Psoas muscle (tissue), 8 donors: ENCODE measurements at places on chromosomes 3 and 15. TPM values are rescaled to one million over a fixed set of nuclear protein-coding genes. Genes with fewer than 3 reads are reported as not detected.

DNA sequence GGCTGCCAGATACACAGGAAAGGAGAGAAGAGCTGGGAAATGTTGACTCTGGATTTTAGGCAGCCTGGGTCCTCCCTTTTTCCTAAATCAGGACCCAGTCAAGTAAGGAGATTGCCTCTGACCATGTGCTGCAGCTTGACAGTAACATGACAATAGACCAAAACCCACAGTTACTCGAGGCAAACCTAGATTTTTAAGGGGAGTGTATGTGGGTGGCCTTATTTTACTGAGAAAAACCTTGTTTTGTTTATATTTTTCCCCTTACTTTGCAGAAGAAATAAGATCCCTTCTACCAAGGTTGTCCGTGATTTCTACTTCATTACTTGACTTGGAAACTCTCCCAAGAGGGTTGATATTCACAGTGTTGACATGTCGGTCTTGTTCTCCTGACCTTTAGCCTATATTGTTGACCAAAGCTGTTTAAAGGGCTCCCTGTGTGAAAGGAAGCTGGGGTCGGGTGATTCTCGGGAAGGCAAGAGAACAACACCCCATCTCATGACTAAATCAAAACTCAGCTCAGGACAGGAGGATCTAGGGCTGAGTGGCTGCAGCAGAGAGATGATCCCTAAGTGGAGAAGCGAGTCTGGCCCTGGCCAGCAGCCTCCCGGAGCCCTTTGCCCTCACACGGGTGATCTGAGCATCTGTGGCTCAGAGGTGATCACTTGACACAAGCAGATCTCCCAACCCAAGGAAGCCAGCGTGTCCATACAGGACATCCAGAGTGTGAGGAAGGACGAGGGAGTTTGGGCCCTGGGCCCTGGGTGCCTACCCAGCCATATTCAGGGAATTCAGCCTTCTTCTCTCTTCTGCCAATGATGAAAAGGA, 31.0 kb upstream of the SLCO2A1 start:
- H3K36me3 ChIP-seq = no peaks in the 10 kb centered on the region
- no peaks in the 10 kb centered on the region for H3K27me3 ChIP-seq
- H3K4me3 ChIP-seq = no peak overlapping the region
- no peak for DNase-seq
- peaks cover 4% of the 10 kb centered on the region for H3K4me1 ChIP-seq

- peaks cover 75% of the 10 kb centered on the region for H3K36me3 ChIP-seq
- DNase-seq = no peak
- H3K4me1 ChIP-seq = no peaks in the 10 kb centered on the region
- H3K27ac ChIP-seq = no peak overlapping the region
- no peaks in the 10 kb centered on the region for H3K27me3 ChIP-seq
Measured at GRCh38 chr15:52379395-52380106, 83.9 kb upstream of the MYO5C start.

- no peaks in the 10 kb centered on the region for H3K4me1 ChIP-seq
- H3K27ac ChIP-seq = no peak overlapping the region
- H3K36me3 ChIP-seq = no peaks in the 10 kb centered on the region
- DNase-seq = no peak
- H3K4me3 ChIP-seq = no peak overlapping the region
- no peaks in the 10 kb centered on the region for H3K27me3 ChIP-seq
Measured at GRCh38 chr3:191254098-191254873, 55.2 kb downstream of the OSTN start.

The NIT2 gene
- total RNA-seq = 50.7 TPM

DNA sequence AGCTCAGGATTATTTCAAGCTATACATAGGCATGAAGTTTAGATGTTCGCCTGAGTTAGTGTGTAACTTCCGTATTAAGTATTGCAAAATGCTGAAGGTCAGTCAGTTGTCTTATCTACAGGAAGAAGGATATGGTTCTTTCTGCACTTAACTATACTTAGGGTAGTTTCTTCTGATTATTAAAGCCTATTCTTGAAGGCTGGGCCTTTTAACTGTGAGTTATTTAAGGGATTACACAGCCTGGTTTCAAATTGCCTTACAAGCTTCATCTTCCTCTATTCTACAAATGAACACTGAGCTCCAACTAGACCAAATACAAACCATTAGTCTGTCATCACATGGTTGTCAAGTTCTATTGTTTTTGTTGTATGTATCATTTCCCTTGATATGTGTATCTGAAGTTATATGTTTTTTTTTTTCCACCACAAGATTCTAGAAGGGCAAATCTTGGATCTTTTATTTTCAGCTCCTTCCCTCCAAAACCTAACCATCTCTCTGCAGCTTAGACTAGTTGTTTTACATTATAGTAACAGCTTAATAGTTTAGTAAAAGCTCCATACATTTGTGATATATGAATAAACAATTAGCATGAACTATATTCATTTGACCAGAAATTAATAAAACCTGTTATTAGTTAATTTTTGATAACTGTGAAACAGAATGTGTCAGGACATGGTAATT, 272.9 kb upstream of the KCNMB2 start:
- no peaks in the 10 kb centered on the region for H3K27me3 ChIP-seq
- no peak for DNase-seq
- no peaks in the 10 kb centered on the region for H3K4me1 ChIP-seq

The ANKUB1 gene
- total RNA-seq = not detected

DNA sequence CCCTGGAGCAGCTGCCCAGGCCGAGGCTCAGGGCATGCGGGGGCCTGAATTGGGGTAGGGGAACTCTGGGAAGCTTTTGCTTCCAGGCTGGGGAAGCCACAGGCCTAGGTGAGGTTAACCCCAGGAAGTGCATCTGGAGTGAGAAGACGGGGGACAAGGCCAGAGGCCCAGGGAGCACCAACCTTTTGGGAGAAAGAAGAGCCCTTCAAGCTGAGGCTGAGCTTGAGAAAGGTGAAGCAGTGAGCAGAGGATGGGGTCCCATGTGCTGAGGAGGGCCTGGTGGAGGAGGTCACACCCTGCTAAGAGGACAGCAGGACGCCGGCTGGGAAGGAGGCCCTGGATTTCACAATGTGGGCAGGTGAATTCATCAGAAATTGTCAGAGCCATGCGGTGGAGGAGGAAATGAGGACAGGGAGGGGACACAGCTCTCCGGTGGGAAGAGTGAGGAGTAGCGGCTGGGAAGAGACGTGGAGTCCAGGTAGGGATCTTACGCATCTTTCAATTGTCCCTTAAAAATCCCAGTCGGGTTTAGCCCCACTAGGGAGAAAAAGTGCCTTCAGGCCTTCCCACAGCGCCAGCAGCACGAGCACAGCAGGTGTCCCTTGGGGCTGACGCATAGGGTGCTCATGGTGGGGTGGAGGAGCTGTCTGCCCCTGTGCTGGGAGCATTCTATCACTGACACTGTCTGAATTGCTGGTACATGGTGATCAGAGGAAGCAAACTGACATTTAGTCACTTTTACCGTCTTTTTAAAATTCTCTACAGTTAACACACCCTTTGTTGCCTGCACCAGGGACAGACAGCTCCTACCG, 50.9 kb downstream of the HCN4 start:
- peaks cover under 1% of the 10 kb centered on the region for H3K27me3 ChIP-seq
- no peaks in the 10 kb centered on the region for H3K36me3 ChIP-seq
- DNase-seq = no peak
- H3K4me3 ChIP-seq = no peak overlapping the region
- no peak overlapping the region for H3K27ac ChIP-seq

- H3K36me3 ChIP-seq = no peaks in the 10 kb centered on the region
- peak overlapping the region; percentile 65 for H3K4me3 ChIP-seq
- peaks cover 37% of the 10 kb centered on the region for H3K4me1 ChIP-seq
- DNase-seq = no peak
- no peaks in the 10 kb centered on the region for H3K27me3 ChIP-seq
Measured at GRCh38 chr15:52020221-52021085, 1.4 kb downstream of the MAPK6 start.

DNA sequence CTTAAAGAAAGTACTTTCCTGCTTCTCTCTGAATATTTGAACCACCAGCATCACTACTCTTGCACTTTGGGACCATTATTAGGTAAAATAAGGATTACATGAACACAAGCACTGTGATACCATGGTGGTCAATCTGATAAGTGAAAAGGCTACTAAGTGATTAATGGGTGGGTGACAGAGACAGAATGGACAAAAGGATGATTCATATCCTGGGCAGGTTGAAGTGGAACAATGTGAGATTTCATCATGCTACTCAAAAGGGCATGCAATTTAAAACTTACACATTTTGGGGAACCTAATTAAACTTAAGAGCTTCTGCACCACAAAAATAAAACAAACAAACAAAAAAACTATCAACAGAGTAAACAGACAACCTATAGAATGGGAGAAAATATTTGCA, 172.0 kb upstream of the CD96 start:
- H3K27me3 ChIP-seq = no peaks in the 10 kb centered on the region
- no peaks in the 10 kb centered on the region for H3K4me1 ChIP-seq
- no peaks in the 10 kb centered on the region for H3K36me3 ChIP-seq

The MME gene
- total RNA-seq = 40.1 TPM

The GASK1A gene
- 2.7 TPM for total RNA-seq

DNA sequence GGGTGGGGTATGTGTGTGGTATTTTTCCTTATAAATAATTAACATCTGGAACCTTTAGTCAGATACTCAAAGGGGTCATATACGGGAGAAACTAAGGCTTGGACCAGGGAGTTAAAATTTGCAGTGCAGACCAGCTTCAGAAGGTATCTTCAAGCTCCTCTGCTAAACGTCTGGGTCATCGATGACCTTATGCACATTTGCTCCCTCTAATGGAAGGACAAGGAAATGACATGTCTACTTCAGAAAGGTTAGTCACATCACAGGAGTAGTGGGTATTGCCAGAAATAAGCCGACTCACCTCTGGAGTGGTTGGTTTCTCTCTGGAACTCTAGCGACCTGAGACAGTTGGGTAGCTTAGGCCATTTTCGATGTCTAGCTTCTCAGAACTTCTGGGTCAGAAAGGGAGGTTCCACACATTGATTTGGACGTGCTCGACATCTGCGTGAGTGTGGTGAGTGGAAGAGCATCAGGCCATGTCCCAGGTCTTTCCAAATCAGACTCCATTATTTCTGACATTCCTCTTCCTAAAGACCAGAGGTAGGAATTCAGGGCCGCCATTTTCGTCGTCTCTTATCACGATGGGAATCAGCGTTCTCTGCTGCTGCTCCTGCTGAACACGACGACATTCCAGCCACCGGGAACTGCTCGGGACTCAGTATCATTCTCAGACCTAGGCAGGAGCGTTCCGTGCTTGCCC, 31.8 kb upstream of the RASA2 start:
- H3K27me3 ChIP-seq = no peaks in the 10 kb centered on the region
- H3K36me3 ChIP-seq = no peaks in the 10 kb centered on the region
- H3K4me1 ChIP-seq = peaks cover 8% of the 10 kb centered on the region
- H3K27ac ChIP-seq = no peak overlapping the region
- no peak overlapping the region for H3K4me3 ChIP-seq

GRCh38 chr15:78209646-78210348, 24.6 kb downstream of the ACSBG1 start:
- H3K27me3 ChIP-seq = no peaks in the 10 kb centered on the region
- DNase-seq = no peak
- peaks cover 50% of the 10 kb centered on the region for H3K4me1 ChIP-seq
- no peak overlapping the region for H3K4me3 ChIP-seq

The SPSB4 gene
- total RNA-seq = 0.59 TPM

GRCh38 chr3:53820756-53821580, 25.3 kb downstream of the CHDH start:
- no peaks in the 10 kb centered on the region for H3K27me3 ChIP-seq
- peaks cover 14% of the 10 kb centered on the region for H3K4me1 ChIP-seq
- H3K4me3 ChIP-seq = no peak overlapping the region
- no peak for DNase-seq
- peaks cover 16% of the 10 kb centered on the region for H3K36me3 ChIP-seq

GRCh38 chr15:89686522-89686921, 4.0 kb downstream of the PEX11A start:
- H3K4me3 ChIP-seq = no peak overlapping the region
- H3K27ac ChIP-seq = no peak overlapping the region
- H3K4me1 ChIP-seq = peaks cover 7% of the 10 kb centered on the region
- peaks cover 32% of the 10 kb centered on the region for H3K36me3 ChIP-seq
- no peaks in the 10 kb centered on the region for H3K27me3 ChIP-seq

The SEMA3G gene
- total RNA-seq = 6.3 TPM

DNA sequence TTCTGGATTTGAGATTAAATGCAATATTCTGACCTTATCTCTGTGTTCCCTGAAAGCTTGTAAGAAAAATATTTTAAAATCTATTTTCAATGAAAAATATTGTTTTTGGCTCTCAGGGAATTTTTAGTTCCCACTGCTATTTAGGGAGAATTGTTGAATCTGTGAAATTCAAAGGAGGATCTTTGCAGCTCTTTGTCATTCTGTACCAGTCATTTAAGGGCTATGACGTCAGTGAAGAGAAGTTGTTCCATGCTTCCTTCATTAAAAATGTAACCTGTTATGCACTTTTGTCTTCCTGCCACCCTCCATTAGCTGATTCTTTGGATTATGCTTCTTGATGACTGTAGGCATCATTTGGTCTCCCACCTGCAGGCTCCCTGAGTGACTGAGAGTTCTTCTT, 427.8 kb upstream of the C2CD4B start:
- H3K4me3 ChIP-seq = no peak overlapping the region
- H3K27me3 ChIP-seq = no peaks in the 10 kb centered on the region
- no peaks in the 10 kb centered on the region for H3K4me1 ChIP-seq
- H3K27ac ChIP-seq = no peak overlapping the region
- H3K36me3 ChIP-seq = peaks cover 2% of the 10 kb centered on the region
- no peak for DNase-seq

DNA sequence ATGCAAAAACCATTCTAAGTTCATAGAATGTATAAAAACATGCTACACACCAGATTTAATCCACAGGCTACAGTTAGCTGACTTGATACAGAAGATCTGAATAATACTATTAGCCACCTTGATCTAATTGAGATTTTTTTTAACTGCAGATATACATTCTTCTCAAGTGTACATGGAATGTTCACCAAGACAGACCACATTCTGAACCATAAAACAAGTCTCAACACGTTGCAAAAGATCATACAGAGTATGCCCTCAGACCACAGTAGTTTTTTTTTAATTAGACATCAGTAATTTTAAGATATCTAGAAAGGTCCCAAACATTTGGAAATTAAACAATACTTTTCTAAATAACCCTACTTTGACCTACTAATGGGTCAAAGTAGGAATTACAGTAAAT, 83.3 kb downstream of the FGF7 start:
- no peaks in the 10 kb centered on the region for H3K27me3 ChIP-seq
- H3K27ac ChIP-seq = no peak overlapping the region
- no peak for DNase-seq
- H3K4me1 ChIP-seq = no peaks in the 10 kb centered on the region

DNA sequence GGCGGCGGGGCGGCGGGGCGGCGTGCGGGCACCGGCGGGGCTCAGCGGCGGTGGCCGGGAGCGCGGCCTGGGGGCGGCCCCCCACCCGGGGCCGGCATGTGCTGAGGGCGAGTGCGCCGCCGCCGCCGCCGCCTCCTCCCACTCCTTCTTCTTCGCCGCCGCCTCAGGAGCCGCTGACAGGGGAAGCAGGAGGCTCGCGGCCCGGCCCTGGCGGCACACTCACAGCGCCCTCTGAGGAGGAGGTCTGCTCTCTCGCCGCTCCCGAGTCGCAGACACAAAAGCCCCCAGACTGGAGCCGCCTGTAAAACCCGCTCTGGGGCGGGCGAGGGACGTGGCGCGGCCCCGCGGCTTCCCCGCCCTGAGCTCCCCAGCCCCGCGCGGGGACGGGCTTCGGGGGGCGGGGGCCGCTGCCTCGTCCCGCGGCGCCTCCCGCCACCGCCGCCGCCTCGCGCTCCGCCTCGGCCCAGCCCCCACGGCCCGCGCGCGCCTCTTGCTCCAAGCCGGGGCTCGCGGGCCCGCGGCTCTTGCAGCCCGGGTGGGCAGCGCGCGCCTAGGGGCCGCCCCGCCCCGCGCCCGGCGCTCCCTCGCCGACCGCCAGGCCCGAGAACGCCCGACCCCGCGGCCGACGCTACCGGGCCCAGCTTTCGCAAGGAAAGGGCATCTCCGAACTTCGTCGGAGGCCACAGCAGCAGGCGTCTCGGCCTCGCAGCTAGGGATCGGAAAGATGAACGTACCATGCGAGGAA, at the start of gene PYGO1:
PYGO1 (minus strand) TSS at position 276 of the 745 bp plus-strand sequence. CDS start 462 bp downstream, outside the sequence.
- peak within 1 kb of the TSS; percentile 96 for H3K27ac ChIP-seq
- DNase-seq = peak; percentile 83
- H3K4me3 ChIP-seq = peak within 1 kb of the TSS; percentile 77
- H3K4me1 ChIP-seq = peaks cover 2% of the 10 kb centered on the region
- no peaks in the 10 kb centered on the region for H3K27me3 ChIP-seq

The SRGAP3 gene
- total RNA-seq = 7.6 TPM
